ENCODE measurements at places on chromosomes 7 and 10. TPM values are rescaled to one million over a fixed set of nuclear protein-coding genes. Genes with fewer than 3 reads are reported as not detected.

The AKR1C2 gene
- 48.3 TPM for total RNA-seq

The DPYSL4 gene
- total RNA-seq, result 2.0 TPM

The GPNMB gene
- total RNA-seq, result 66.5 TPM

The ACTL6B gene
- not detected for total RNA-seq

The FAM131B gene
- 1.6 TPM for total RNA-seq

The PPP1R17 gene
- not detected for total RNA-seq

The GNGT1 gene
- total RNA-seq, result not detected

The TMEM140 gene
- total RNA-seq, result 9.3 TPM

The MYOZ1 gene
- total RNA-seq, result not detected

The ZNF775 gene
- total RNA-seq, result 12.5 TPM

DNA sequence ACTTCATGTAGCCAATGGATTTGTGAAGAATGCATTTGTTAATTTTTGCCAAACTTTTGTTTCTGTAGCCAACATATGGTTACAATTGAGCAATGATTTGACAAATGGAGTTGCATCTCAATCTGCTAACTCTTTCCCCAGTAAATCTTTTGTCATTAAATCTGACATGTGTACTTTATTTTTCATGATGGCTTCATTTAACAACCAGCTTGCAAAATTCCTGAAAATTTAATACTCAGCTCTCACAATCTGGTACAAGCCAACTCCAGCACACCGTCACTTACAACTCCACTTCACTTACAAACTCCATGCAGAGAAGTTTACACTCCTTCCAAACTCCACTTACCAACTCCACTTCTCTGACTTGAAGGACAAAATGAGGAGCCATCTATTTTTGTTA is 26.5 kb upstream of the HIBADH start:
- ATAC-seq, result no peak

DNA sequence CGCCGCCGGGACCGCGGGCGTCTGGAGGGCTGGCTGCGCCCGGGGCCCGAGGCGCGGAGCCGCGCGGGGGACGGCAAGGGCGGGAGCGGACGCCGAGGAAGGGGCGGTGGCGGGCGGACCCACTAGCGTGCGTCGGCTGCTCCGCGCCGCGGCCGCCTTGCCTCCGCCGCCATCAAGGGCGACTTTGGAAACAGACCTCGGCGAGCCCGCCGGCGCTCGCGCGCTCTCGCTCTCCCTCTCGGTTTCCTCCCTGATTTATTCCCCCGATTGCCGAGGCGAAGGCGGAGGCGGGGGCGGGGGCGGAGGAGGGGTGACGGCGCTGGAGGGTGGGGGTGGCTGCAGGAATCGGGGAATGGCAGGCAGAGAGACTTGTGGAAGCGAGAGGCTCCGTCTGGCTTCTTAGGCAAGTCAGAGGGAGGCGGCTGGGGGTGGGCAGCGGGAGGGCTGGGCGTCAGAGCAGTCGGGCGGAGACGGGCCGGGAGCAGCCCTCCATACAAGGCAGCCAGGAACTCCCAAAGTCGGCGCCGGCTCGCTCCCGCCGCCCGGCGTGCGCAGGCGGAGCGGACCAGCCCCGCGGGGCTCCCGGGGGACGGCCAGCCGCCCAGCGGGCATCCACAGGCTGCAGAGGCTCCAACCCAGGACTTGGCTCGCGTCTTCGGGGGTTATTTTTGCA is at the start of gene CACNA2D1:
Gene CACNA2D1 (minus strand): TSS at position 231 of the 673 bp plus-strand sequence.
- peak; percentile 95 for ATAC-seq

DNA sequence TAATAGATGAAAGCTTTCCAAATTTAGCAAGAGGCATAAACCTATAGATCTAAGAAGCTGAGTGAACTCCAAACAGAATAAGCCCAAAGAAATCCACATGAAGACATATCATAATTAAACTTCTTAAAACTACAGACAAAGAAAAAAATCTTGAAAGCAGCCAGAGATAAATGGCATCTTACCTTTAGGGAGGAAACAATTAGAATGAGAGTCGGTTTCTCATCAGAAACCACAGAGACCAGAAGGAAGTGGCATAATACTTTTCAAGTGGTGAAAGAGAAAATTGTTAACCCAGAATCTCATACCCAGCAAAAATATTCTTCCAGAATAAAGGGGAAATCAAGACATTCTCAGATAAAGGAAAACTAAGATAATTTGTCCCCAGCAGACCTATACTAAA is 98.9 kb upstream of the NANOS1 start:
- ATAC-seq, result no peak

DNA sequence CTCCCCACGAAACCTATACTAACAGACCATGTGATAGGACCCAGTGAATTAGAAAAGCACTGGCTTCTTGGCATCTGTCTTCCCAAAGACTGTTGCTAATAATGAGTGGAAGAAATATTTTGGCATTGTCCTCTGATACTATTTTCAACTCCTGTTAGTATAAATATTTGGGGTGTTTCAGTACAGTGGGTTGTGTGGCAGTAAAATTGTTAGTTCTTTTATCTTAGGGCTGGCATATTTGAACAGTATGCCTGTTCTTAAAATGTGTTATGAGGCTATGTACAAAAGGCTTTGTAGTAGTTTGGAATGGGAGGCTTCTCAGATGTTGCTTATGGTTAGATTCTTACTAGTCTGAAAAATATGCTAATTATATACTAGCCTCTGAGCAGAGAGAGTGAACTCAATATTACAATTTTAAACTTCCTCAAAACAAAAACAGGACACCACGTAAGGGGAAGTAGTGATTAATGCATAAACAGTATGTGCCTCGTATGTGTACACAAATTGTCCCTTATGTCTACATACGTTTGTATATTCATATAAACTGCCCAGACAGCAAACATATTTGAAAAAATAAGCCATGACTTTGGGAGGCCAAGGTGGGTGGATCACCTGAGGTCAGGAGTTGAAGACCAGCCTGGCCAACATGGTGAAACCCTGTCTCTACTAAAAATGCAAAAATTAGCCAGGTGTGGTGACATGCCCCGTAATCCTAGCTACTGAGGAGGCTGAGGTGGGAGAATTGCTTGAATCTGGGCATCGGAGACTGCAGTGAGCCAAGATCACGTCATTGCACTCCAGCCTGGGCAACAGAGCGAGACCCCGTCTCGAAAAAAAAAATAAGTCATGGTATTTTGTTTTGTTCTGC is 115.4 kb downstream of the ARID5B start:
- peak; percentile 52 for ATAC-seq

- peak; percentile 92 for ATAC-seq
These were observed 370.1 kb downstream of the PRPF18 start for GRCh38 chr10:13956826-13957225.

GRCh38 chr7:7630626-7631329 is 9.8 kb upstream of the UMAD1 start:
- no peak for ATAC-seq

GRCh38 chr10:70324339-70324861 is 40.6 kb upstream of the NPFFR1 start:
- no peak for ATAC-seq

GRCh38 chr7:99383791-99384370 is 9.4 kb downstream of the ARPC1B start:
- ATAC-seq, result no peak

- no peak for ATAC-seq
These were observed 34.7 kb upstream of the XPNPEP1 start for GRCh38 chr10:109958059-109958458.

GRCh38 chr7:73933091-73933490 is 72.1 kb downstream of the TMEM270 start:
- ATAC-seq, result no peak

GRCh38 chr10:66550351-66550750 is 375.5 kb upstream of the LRRTM3 start:
- ATAC-seq, result no peak

DNA sequence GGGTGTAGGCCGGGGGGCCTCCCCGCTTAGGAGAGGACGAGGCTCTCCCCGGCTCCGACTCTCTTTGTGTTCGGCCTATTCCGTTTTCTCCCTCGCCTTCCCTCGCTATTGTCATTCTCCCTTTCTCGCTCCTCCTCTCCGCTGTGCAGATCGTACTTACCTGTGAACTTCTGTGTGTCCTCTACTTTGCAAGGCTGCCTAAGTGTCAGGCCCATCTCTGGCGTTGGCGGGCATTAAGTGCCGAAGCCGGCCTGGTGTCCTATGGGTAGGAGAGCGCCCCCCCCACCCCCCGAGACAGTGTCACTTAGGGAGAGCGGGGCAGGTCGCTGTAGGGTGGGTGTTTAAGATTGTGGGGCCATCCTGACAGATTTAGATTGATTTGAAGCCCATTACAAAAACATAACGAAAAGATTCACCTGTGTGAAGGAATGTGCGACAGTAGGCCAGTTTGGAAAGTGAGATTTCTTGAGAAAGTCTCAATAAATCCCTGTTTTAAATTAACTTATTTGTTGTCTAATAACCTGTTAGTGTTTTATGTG is 579 bp downstream of the RBM33 start:
- peak; percentile 35 for ATAC-seq

- no peak for ATAC-seq
These were observed 6.7 kb downstream of the GSDME start for GRCh38 chr7:24750441-24751055.

GRCh38 chr10:92387289-92387940 is 96.4 kb downstream of the MARCHF5 start:
- no peak for ATAC-seq

- ATAC-seq, result peak; percentile 57
These were observed 7.1 kb downstream of the NUDT1 start for GRCh38 chr7:2248984-2249694.

DNA sequence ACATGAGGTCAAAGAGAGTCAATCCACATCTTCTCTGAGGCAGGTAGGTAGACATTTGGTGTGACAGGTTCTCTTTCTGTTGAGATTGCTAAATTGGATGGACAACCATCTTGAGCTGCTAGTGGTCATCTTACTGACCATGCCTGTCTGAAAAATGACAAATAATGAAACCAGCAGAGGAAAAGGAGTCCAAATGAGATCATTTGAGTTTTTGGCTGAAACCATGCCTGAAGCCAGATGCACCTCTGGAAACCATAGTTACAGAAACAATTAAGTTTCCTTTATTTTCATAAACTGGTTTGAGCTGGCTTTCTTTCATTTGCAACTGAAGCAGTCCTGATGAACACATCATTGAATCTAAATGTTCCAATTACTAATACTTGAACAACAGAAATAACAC is 100.6 kb downstream of the ZNF438 start:
- ATAC-seq, result no peak

DNA sequence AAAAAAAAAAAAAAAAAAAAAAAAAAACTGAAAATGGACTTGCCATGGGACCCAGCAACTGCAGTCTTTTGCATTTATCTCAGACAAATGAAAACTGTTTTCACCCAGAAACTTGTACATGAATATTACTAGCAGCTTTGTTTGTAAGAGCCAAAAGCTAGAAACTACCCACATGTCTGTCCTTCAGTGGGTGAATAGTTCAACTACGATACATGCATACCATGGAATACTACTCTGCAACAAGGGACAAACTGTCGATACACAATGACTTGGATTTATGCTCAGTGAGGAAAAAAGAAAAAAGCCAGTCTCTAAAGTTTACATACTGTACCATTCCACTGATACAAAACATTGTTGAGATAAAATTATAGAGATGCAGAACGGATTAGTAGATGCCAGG is 195.6 kb downstream of the KIAA1217 start:
- no peak for ATAC-seq

- no peak for ATAC-seq
These were observed 25.2 kb upstream of the FIGNL1 start for GRCh38 chr7:50475340-50475739.

GRCh38 chr7:137576481-137576880 is 232.9 kb upstream of the PTN start:
- ATAC-seq, result no peak

All from gastroesophageal sphincter (tissue), 4 donors.